CD8-positive, alpha-beta memory T cell (primary cell): ENCODE measurements at places on chromosomes 5 and 9. TPM values are rescaled to one million over a fixed set of nuclear protein-coding genes. Genes with fewer than 3 reads are reported as not detected.
A peak's percentile ranks its signal among the peaks of the same experiment; 100 is the strongest.

Gene SV2C
- not detected for total RNA-seq

Gene GPR107
- 21.3 TPM for total RNA-seq

Gene KIF20A
- total RNA-seq: 29.3 TPM

GRCh38 chr5:113292462-113292861 lies 142.3 kb downstream of the TSSK1B start:
- H3K36me3 ChIP-seq: no peaks in the 10 kb centered on the region
- no peak overlapping the region for H3K27ac ChIP-seq
- peaks cover 17% of the 10 kb centered on the region for H3K4me1 ChIP-seq
- peaks cover 22% of the 10 kb centered on the region for H3K27me3 ChIP-seq

DNA sequence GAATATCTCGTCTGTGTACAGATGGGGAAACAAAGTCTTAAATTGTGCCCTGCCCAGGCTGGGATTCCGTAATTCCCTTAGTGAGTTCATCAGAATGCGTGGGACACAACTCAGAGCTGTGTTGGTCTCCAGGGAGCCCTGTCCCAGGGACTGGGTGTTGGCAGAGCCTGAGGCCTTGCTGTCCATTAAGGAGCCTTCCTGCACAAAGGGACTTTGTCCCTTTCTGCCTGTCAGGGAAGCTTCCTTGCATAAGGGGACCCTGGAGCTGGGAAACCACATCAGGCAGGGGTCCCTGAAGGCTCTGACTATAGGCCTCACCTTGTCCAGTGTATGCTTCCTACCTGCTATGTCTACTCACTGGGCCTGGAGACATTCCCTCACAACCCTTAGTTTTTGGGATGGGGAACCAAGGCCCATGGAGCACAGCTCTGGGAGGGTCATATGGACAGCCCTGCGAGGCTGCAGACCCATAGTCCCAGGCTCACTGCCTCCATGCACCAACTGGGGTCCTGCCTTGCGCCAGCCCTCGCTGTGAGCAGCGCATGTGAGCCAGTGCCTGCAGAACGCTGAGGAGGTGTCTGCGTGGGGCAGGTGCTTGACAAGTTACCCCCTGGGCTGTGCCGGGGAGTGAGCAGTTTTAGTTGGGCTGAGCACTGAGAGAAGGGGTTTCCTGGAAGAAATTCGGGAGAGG lies 1.6 kb downstream of the CARD19 start:
- H3K4me1 ChIP-seq: peaks cover 63% of the 10 kb centered on the region
- DNase-seq: peak; percentile 53
- no peaks in the 10 kb centered on the region for H3K36me3 ChIP-seq

GRCh38 chr5:168434001-168434400 lies 52.3 kb upstream of the RARS1 start:
- no peaks in the 10 kb centered on the region for H3K36me3 ChIP-seq
- H3K27ac ChIP-seq: no peak overlapping the region
- H3K27me3 ChIP-seq: no peaks in the 10 kb centered on the region
- no peaks in the 10 kb centered on the region for H3K4me1 ChIP-seq

- DNase-seq: no peak
- no peaks in the 10 kb centered on the region for H3K27me3 ChIP-seq
- peaks cover 56% of the 10 kb centered on the region for H3K4me1 ChIP-seq
- H3K27ac ChIP-seq: no peak overlapping the region
Measured at GRCh38 chr9:136528716-136529341, 17.0 kb downstream of the NOTCH1 start.

DNA sequence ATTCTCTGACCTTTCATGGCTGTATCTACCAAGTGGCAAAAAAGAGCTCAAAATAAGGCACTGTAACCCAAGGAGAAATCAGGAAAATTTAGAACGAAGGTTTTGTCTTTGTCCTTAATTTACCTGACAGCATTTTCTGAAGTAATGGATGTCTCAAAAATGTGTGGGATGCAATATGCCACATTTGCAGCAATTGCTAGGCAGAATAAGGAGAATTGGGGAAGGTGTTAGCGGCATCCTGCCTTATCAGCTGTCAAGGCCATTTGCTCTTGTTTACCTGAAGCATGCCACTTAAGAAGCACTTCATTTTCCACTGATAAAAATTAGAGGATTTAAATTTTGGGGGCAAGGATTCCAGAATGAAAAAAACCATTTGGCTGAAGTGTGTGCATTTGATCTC lies 39.0 kb downstream of the PDE8B start:
- H3K36me3 ChIP-seq: no peaks in the 10 kb centered on the region
- no peak overlapping the region for H3K27ac ChIP-seq
- no peak overlapping the region for H3K4me3 ChIP-seq
- H3K4me1 ChIP-seq: no peaks in the 10 kb centered on the region
- no peak for DNase-seq

DNA sequence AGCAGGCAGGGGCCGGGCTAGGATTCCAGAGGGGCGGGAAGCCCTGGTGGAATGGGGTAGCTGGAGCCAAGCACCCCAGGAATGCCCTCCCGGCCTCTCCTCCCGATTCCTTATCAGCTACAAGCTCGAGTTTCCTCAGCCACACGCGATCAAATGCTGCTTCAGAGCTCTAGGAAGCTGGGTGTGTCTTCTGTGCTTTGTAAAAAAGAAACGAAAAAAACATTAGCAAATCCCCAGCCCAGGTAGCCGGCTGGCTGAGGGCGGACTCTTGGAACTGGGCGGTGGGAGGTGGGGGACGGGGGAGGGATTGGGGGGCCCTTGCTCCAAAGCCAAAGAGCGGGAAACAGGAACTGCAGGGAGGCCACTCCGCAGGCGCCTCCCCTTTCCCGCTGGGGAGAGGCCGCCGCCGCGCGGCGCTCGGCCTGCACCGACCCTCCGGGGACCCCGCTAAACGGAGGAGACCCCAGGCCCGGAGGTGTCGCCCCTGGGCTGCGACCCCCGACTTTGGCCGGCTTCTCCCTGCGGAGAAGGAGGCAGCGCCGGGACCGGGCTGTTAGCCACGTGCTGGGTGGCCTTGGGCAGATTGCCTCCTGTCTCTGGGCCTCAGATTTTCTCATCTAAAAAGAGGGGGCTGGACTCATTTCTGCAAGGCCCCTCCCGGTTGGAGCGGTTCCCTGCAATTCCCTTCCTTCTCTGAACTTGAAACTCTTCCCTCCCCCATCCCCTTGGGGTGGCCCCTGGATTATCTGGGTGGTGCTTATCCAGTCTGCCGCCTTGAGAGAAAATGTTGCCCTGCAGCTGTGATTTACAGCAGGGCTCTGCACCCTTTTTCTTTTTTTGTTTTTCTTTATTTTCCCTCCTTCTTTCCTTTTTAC lies 40.9 kb upstream of the FABP6 start:
- H3K36me3 ChIP-seq: no peaks in the 10 kb centered on the region
- no peaks in the 10 kb centered on the region for H3K4me1 ChIP-seq
- H3K4me3 ChIP-seq: no peak overlapping the region
- H3K27me3 ChIP-seq: no peaks in the 10 kb centered on the region
- DNase-seq: no peak
